ENCODE measurements at places on chromosomes 1 and 21.

DNA sequence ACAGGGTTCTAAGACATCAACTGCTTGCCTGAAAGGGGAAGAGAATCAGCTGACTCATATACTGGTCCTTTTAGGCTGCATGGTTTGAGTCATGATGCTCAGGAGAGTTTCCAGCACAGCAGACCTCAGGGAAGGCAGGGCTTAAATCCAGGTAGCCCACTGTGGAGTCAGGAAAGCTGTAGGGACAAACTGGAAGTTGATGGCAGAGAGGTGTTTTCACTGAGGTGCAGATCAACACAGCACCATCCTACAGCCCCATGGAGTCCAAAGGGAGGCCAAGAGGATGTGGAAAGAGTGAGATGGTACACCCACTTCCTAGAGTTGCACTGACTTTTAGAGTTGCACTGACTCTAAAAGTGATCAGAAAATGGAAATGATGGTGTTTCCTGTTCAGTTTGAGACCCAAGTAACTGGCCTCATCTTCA lies 252.4 kb upstream of the DUSP10 start:
- DNase-seq, result no peak

- DNase-seq, result no peak
These were observed 25.3 kb upstream of the NMNAT2 start for GRCh38 chr1:183443466-183443865.

- DNase-seq, result peak; percentile 45
These were observed 432.9 kb downstream of the PLA2G4A start for GRCh38 chr1:187261637-187262036.

- DNase-seq, result peak; percentile 85
These were observed 27.7 kb upstream of the ELAVL4 start for GRCh38 chr1:50080904-50081586.

- DNase-seq, result peak; percentile 40
These were observed 5.6 kb downstream of the OSBPL9 start for GRCh38 chr1:51622455-51622913.

- no peak for DNase-seq
These were observed 103.6 kb upstream of the KAZN start for GRCh38 chr1:14494911-14495310.

DNA sequence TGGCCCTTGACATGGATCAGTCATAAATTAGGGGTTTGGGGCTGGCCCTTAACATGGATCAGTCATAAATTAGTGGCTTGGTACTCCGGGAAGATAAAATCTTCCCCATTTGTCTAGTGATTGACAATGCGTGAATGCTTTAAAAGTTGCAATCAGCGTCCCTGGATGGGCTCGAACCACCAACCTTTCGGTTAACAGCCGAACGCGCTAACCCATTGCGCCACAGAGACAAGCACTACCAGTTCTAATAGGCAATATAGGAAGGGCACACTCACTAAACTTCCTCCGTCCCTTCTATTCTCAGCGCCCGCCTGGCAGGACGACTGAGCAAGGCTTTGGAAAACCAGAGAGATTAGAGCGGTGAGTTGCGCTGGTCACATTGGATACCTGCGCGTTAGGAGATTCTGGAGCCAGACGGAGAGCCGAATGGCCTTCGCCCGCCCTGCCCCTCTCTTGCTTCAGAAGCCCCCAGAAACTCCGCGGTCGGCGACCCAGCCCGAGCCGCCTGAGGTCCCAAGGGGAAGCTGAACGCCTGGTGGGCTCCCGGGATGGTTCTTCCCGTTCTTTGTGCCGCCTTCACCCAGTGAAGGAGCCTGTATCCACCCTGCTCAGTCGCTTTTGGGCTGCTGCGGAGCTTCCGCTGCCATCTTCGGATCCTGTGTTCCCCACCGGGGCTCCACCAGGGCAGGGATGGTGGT lies 235.9 kb downstream of the FAM72C start:
- DNase-seq, result no peak

GRCh38 chr1:200153277-200154055 lies 126.0 kb downstream of the NR5A2 start:
- DNase-seq, result no peak

GRCh38 chr21:35227786-35228185 lies 178.7 kb upstream of the RUNX1 start:
- peak; percentile 69 for DNase-seq

DNA sequence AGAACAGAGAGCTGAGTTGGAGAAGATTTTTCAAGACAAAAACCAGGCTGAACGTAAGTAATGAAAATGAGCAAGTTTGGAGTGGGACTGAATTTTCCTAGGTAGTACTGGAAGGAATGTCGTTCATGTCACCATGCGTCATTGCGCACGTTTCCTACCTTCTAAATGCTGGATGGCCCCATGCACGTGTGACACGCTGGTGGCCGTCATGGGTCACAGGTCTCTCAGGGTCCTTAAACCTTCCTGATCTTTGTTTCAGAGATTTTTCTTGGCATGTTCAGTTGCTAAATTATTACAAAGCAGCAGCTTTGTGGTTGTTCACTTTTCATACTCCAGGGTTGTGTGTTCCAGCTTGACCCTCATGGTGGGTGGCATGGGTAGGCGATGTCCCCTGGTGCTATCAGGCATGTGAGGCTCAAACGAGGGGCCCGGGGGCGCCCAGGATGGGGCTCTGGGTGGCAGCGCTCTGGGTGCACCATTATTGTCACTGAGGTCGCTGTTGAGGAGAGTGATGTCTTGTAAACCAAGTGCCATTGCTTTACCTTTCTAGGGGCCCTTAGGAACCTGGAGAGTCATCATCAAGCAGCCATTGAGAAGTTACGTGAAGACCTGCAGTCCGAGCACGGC lies 25.3 kb downstream of the PCNT start:
- no peak for DNase-seq

- no peak for DNase-seq
These were observed 41.0 kb upstream of the USP25 start for GRCh38 chr21:15688809-15689208.

GRCh38 chr21:46160907-46161632 lies 5.7 kb upstream of the FTCD start:
- no peak for DNase-seq

DNA sequence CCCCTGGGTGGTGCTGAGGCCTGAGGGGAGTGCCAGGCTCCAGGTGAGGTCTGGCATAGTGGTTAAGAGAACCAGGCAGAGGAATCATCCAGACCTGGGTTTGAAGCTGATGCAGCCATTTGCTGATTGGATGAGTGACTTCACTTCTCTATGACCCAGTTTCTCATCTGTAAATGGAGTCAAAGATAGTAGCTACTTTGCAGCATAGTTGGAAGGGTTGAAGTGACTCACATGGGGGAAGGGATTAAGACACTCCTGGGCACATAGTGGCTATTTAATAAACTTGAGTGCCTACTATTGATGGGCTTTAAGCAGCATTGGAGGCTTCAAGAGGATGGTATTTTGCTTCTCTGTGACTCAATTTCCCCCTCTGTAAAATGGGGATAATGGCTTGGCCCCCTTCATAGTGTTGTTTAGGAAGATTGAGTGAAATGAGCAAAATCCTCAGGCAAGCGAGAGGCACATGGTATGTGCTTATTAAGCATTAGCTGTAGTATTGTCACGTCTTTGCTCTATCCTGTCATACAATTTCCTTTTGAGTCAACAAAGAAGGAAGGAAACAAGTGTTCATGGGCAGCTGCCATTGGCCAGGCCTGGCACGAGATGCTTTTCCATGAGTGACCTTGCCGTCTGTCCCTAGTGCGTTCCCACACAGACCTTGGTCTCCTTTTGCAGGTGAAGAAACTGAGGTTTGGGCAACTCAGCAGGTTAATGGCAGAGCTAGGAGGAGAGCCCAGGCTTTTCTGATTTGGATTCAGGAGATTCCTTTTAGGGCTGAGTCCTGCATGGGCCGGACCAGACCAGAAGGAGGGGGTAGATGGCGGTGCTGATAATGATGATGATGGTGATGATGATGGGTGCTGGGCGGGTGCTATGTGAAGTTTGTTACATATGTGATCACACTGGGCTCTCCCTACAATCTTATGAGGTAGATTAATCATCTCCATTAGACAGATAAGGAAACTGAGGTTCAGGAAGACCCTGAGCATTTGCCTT lies 131.1 kb upstream of the WNT4 start:
- DNase-seq, result no peak

DNA sequence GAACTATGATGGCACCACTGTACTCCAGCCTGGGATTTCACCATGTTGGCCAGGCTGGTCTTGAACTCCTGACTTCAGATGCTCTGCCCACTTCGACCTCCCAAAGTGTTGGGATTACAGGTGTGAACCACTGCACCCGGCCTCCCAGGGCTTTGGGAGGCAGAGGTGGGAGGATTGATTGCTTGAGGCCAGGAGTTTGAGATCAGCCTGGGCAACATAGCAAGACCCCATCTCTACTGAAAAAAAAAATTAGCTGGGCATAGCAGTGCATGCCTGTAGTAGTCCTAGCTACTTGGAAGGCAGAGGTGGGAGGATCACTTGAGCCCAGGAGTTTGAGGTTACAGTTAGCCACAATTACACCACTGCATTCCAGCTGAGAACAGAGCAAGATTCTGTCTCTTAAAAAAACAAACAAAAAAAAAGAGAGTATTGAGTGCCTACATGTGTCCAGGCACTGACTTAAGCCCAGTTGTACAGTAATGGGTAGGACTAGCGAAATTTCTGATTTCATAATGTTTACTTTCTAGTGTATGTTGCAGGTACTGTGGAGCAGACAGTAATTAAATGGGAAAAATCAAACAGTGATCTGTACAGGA lies 4.2 kb downstream of the MANEAL start:
- DNase-seq, result no peak

DNA sequence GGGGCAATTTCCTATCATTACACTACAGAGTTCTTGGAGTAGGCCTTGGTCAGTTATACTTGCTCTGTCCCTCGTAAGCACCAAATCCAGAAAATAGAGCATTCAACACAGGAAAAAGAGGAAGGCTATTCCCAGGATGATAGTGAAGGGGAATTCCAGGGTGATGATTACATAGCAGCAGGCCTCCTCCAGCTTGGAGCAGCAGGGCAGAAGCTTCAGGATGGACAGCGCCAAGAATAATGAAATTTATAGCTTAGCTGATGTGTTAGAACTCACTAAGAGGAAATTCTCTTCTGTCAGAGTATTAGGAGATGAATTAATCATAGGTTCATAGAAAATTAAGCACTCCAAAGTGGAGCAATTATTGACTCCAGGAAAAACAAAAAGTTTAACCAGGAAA lies 10.8 kb upstream of the SMAP2 start:
- DNase-seq, result no peak

DNA sequence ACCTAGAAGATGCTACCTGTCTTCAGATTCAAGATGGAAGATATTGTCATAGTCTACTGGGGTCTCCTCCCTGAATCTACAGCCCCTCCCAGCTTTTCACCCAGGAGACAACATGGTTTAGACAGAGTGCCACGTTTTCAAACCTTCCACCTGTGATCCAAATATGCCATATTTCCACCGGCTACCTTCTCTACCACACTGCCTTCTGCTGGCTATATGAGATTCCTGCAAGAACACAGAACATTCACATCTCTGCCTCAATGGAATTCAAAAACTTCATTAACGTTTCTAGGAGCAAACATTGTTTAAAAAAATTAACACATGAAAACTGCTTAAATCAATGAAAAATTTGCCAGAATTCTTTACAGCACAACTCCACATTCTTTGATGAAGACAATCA lies 12.9 kb upstream of the LELP1 start:
- DNase-seq, result no peak

DNA sequence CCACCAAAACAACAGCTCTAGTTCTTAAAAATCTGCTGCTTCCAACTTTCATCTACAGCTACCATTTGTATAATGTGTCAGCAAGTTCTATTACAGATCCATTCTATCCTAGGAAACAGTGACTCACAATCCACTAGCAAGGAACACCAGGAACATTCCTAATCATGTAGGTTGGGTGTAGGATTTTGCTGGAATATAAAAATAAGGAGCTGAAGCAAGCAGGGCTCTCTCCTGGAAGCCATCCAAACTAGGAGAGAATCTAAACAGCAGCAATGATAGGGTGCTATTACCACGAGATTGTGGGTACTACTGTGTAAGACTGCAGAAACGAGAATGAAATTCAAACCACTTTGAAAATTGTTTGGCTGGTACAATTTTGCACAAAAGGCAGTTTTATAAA lies 135.0 kb downstream of the PTPN14 start:
- DNase-seq, result no peak

DNA sequence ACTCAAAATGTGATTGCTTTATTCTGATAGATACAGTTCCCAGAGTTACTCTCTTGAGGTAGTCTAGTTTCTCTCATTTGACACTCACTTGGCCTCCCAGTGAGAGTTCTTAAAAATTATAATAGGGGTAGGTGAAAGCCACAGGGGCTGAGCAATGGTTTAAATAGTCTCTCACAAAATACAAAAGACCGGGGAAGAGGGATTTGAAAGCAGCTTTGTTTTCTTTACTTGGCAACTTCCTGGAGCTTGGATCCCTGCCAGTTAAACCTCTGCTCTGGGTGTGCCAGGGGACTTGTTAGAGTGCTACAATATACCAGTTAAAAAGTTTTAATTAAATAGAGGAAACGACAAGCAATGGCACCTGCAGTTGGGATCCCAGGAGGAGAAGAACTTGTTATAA lies 31.7 kb downstream of the OR13G1 start:
- DNase-seq, result no peak

DNA sequence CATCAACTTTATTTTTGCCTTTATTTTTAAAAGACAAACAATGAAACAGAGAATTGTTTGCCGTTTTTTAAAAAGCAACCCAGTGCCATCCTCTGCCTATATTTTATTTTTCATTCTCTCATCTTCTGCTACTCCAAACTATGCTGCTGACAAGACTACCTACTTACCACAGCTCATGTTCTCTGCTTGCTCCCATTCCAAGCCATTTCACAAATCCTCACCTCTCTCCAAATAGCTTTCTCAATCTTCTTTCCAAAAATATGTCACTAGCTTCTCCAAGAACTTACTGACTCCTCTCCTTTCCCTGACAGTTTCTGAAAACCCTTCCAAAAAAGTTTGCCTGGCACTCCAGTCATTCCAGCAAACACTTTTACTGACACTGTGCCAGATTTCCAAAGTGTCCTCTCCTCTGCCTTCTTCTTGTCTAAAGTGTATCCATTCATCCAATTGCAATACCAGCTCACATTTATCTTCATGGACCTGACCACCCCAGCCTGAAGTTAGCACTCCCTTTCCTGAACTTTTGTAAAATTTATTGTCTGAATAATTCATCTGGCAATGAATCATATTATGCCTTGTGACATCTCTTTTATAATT lies 766.5 kb upstream of the B3GALT2 start:
- no peak for DNase-seq

GRCh38 chr1:54585181-54586066 lies 37.4 kb downstream of the ACOT11 start:
- DNase-seq, result no peak

Measured in NCI-H1092 treated with DMSO at 0.1 percent for 48 hours (cell line).